Muscle of leg (tissue), 16 donors: ENCODE measurements at places on chromosomes 5 and 9. TPM values are rescaled to one million over a fixed set of nuclear protein-coding genes. Genes with fewer than 3 reads are reported as not detected.

GRCh38 chr5:158861366-158861765 is 238.3 kb downstream of the EBF1 start:
- H3K4me3 ChIP-seq, result no peak overlapping the region
- H3K36me3 ChIP-seq, result no peaks in the 10 kb centered on the region
- H3K27me3 ChIP-seq, result no peaks in the 10 kb centered on the region
- H3K27ac ChIP-seq, result no peak overlapping the region
- DNase-seq, result no peak

DNA sequence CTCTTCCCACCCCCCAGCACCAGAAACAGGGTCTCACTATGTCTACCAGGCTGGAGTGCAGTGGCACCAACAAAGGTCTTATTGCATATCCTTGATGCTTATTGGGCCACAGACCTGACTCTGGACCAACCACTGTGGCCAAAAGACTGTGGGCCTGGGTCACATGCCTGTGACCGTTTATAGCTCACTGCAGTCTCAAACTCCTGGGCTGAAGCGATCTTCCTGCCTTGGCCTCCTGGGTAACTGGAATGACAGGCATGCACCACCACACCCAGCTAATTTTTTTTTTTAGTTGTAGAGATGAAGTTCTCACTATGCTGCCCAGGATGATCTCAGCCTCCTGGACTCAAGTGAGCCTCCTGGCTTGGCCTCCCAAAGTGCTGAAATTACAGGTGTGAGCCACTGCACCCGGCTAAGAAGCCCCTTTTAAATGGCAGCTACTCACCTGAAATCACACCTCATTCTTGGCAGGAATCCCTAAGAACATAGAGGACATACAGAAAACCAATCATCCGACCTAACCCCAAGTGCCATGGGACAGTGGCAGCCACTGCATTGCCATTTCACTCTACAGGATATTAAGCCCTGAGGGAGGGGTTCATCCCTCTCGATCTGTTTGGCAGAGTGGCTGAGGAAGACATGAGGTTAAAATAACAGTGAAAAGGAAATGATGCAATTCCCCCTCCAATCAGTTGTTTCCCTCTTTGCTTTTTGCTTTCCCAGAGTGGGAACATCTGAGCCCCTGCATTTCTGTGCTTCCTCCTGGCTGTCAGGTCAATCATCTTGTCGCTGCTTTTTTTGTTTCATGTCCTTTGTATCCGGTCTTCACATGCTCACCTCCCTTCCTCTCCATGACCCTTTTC is 74.6 kb downstream of the LRRC70 start:
- no peaks in the 10 kb centered on the region for H3K4me1 ChIP-seq
- peak; percentile 35 for DNase-seq

GRCh38 chr5:80204808-80205614 is 50.8 kb downstream of the SERINC5 start:
- peak overlapping the region; percentile 29 for H3K27ac ChIP-seq
- no peak overlapping the region for H3K4me3 ChIP-seq
- no peaks in the 10 kb centered on the region for H3K27me3 ChIP-seq
- H3K4me1 ChIP-seq, result no peaks in the 10 kb centered on the region

DNA sequence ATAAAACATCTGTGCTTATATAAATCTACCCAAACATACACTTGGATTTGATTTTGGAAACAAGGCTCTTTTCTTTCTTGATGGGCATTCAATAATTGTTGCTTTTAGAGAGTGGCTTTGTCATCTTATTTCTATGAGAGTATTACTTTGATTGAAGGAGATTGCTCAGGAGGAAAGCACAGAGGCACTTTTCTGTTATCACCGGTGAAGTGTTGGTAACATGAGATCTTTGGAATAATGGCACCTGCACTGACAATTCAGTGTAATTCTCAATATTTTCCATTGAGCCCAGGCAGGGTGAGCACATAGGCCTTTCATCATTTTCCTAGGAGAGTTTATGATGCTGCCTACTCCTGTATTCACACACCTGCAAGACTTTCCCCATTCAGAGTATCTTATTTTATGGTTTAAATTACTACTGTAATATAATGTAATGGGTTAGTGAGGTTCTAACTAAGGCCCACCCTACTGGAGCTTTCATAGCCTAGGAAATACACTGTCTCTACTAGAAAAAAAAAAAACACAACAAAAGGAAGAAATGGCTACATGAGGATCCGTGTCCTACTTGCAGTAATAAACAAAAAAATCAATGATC is 244.3 kb downstream of the DENND1A start:
- no peak overlapping the region for H3K27ac ChIP-seq
- H3K4me3 ChIP-seq, result no peak overlapping the region
- no peaks in the 10 kb centered on the region for H3K27me3 ChIP-seq
- H3K4me1 ChIP-seq, result peaks cover 19% of the 10 kb centered on the region

DNA sequence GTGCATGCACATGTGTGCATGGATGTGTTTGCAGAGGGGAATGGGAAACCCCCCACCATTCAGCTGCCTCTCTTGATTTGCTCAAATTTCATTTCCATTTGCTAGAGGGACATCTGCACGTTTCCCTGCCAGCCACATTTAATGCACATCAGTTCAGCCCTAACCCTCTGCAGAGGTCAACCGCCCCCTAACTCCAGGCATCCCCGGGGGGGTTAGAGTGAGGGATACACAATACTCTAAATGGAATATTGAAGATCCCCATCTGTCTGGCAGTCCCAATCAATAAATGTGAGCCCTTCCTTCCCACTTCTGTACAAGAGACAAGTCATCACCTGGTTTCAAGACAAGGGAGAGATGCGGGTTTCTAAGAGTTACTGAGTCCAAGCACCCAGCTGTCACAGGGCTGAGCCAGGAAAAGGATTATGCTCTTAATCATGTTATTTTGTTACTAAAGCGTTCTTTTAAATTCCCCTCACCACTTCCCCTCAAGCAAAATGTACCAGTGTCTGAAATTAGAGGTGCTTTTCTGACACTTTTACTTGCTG is 134.1 kb downstream of the SEMA6A start:
- peak overlapping the region; percentile 80 for H3K27ac ChIP-seq
- no peak overlapping the region for H3K4me3 ChIP-seq
- H3K4me1 ChIP-seq, result peaks cover 55% of the 10 kb centered on the region
- peak; percentile 83 for DNase-seq
- H3K27me3 ChIP-seq, result no peaks in the 10 kb centered on the region

DNA sequence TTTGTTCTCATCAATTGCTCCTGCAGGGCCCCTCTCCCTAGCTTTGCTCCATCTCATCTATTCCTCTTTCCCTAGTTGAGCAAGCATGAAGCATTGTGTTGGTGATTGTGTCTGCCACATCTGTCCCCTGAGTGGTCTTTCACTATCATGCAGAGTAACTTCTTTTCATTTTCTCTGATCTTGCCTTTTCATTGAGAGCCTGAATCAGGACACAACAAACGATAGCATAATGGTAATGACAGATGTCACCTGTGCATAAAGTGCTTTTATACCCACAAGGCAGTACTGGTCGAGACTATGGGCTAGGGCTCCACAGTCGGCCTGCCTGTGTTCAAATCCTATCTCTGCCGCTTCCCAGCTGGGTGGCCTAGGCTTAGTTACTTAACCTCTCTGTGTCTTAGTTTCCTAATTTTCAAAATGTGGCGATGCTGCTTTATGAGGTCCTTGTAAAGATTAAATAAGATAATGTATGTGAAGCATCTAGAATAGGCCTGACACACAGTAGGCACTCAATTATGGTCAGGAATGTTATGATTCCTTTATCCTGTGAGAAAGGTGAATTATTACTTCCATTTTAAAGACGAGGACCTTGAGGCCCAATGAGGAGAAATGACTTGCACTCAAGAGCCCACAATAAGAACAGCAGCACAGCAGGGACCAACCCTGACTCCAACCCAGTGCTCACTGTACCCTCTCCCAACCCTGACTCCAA is 137.1 kb upstream of the ZNF618 start:
- DNase-seq, result no peak
- H3K4me1 ChIP-seq, result peaks cover 2% of the 10 kb centered on the region
- H3K27ac ChIP-seq, result no peak overlapping the region
- H3K27me3 ChIP-seq, result no peaks in the 10 kb centered on the region
- H3K4me3 ChIP-seq, result no peak overlapping the region

GRCh38 chr9:107650321-107650720 is 160.8 kb upstream of the KLF4 start:
- H3K4me3 ChIP-seq, result no peak overlapping the region
- H3K27ac ChIP-seq, result no peak overlapping the region
- H3K36me3 ChIP-seq, result no peaks in the 10 kb centered on the region
- DNase-seq, result no peak
- H3K4me1 ChIP-seq, result peaks cover 4% of the 10 kb centered on the region

- no peaks in the 10 kb centered on the region for H3K4me1 ChIP-seq
- no peak overlapping the region for H3K4me3 ChIP-seq
- H3K27ac ChIP-seq, result no peak overlapping the region
- H3K36me3 ChIP-seq, result no peaks in the 10 kb centered on the region
- H3K27me3 ChIP-seq, result no peaks in the 10 kb centered on the region
- no peak for DNase-seq
Observed at GRCh38 chr5:89695371-89695770, 714.2 kb downstream of the CETN3 start.

DNA sequence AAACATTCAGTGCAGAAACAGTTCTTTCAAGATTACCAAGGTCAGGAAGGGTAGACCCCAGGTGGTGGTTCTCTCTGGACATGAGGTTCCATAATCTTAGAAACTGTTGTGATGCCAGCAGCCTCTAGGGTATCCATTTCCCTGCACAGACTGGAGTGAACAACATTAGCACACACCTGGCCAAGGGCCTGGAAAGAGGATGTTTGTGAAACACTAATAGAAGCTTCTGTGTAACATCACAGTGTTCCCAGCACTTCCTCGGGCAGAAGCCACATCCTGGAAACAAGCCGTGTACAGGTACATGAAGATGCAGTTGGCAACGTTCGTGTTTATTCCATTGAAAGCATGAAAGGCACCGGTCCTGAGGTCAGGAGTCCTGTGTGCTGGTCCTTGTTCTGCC is 598.2 kb upstream of the KLF4 start:
- no peaks in the 10 kb centered on the region for H3K36me3 ChIP-seq
- H3K27me3 ChIP-seq, result no peaks in the 10 kb centered on the region
- DNase-seq, result no peak

Gene C9orf43
- polyA plus RNA-seq, result 0.45 TPM

Gene MEIKIN
- polyA plus RNA-seq, result not detected

GRCh38 chr5:31664566-31664965 is 25.6 kb downstream of the PDZD2 start:
- H3K36me3 ChIP-seq, result no peaks in the 10 kb centered on the region
- no peaks in the 10 kb centered on the region for H3K27me3 ChIP-seq
- DNase-seq, result no peak

Gene ZNF169
- polyA plus RNA-seq, result 2.9 TPM

DNA sequence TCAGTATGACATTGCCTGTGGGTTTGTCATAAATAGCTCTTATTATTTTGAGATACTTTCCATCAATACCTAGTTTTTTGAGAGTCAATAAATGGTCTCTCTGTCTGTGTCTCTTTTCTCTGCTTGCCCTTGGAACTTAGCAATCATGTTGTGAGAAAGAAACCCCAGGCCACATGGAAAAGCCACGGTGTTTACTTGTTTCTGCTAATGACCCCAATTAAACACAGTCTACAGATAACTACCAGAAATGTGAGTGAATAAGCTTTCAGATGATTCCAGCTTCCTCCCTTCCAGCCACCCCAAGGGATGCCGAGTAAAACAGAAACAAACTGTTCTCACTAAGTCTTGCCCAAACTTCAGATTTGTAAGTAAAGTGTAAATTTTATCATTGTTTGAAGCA is 584.9 kb downstream of the MAT2B start:
- H3K27ac ChIP-seq, result no peak overlapping the region
- no peaks in the 10 kb centered on the region for H3K36me3 ChIP-seq
- H3K27me3 ChIP-seq, result no peaks in the 10 kb centered on the region
- H3K4me3 ChIP-seq, result no peak overlapping the region
- no peak for DNase-seq

Gene IL7R
- 2.4 TPM for polyA plus RNA-seq

- no peak overlapping the region for H3K4me3 ChIP-seq
- H3K36me3 ChIP-seq, result no peaks in the 10 kb centered on the region
- H3K27ac ChIP-seq, result no peak overlapping the region
- H3K27me3 ChIP-seq, result no peaks in the 10 kb centered on the region
- H3K4me1 ChIP-seq, result no peaks in the 10 kb centered on the region
Observed at GRCh38 chr5:160209917-160210316, 19.4 kb upstream of the FABP6 start.

DNA sequence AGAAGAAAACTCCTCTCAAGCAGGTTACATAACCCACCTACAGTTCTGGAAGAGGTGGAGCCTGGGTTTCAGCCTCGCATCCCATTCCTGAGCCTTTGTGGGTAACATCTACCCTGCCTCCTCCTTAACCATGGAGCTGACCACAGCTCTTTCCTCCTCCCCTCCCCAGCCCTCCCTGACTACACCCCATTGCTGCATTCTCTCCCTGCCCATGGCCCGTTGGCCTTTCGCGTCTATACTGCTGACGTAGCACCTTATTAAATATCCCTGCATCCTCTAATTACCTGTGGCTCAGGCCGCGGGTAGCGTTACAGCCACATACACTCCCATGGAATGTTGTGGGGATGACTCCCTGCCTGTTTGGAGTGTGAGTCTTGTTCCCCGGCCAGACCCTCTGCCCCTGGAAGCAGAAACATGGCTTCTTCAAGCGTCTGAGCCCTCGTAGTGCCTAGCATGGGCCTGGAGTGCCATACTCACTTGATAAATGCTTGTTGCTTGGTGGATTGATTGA is 72.8 kb downstream of the WWC1 start:
- H3K27me3 ChIP-seq, result no peaks in the 10 kb centered on the region
- no peak overlapping the region for H3K4me3 ChIP-seq
- H3K36me3 ChIP-seq, result no peaks in the 10 kb centered on the region
- H3K4me1 ChIP-seq, result no peaks in the 10 kb centered on the region
- DNase-seq, result no peak
- no peak overlapping the region for H3K27ac ChIP-seq

GRCh38 chr5:87195104-87195591 is 72.5 kb upstream of the RASA1 start:
- H3K36me3 ChIP-seq, result no peaks in the 10 kb centered on the region
- no peaks in the 10 kb centered on the region for H3K4me1 ChIP-seq
- no peaks in the 10 kb centered on the region for H3K27me3 ChIP-seq
- H3K4me3 ChIP-seq, result no peak overlapping the region
- H3K27ac ChIP-seq, result no peak overlapping the region
- peak; percentile 30 for DNase-seq

GRCh38 chr5:107979900-107980299 is 309.2 kb upstream of the EFNA5 start:
- no peaks in the 10 kb centered on the region for H3K36me3 ChIP-seq
- H3K27ac ChIP-seq, result no peak overlapping the region
- no peaks in the 10 kb centered on the region for H3K4me1 ChIP-seq
- no peak overlapping the region for H3K4me3 ChIP-seq
- DNase-seq, result no peak

Gene FAM78A
- 30.7 TPM for polyA plus RNA-seq

- H3K4me1 ChIP-seq, result peaks cover 10% of the 10 kb centered on the region
- H3K4me3 ChIP-seq, result no peak overlapping the region
- H3K27ac ChIP-seq, result no peak overlapping the region
- no peak for DNase-seq
Observed at GRCh38 chr5:171586436-171586835, 167.0 kb downstream of the FGF18 start.

Gene SNCAIP
- polyA plus RNA-seq, result 6.2 TPM
